A549 treated with Mapracorat at 1 μM for 4 hours (cell line): ENCODE measurements at places on chromosomes 11 and 22. TPM values are rescaled to one million over a fixed set of nuclear protein-coding genes. Genes with fewer than 3 reads are reported as not detected.

PPFIBP2 gene
- total RNA-seq: 9.2 to 12.4 TPM (median 11.0 TPM) in 5 replicates

APOL1 gene
- total RNA-seq: 13.6 to 18.1 TPM (median 15.9 TPM) in 5 replicates

DERL3 gene
- total RNA-seq: 0.32 to 0.66 TPM (median 0.52 TPM) in 5 replicates

GCAT gene
- total RNA-seq: 2.7 to 3.8 TPM (median 3.0 TPM) in 5 replicates

SIDT2 gene
- 3.9 to 7.2 TPM (median 5.1 TPM) in 5 replicates for total RNA-seq

PRAME gene
- total RNA-seq: 93.6 to 108 TPM (median 99.6 TPM) in 5 replicates

SHISAL1 gene
- 3.1 to 3.9 TPM (median 3.4 TPM) in 5 replicates for total RNA-seq
